Suppressor macrophage treated with lipopolysaccharide for 4 hours (primary cell): ENCODE measurements at places on chromosomes 16 and 17.

GRCh38 chr17:64001091-64001579 lies 3.0 kb downstream of the PRR29 start:
- DNase-seq, result no peak

GRCh38 chr17:82836823-82837357 lies 2.9 kb downstream of the ZNF750 start:
- peak; percentile 73 for DNase-seq

DNA sequence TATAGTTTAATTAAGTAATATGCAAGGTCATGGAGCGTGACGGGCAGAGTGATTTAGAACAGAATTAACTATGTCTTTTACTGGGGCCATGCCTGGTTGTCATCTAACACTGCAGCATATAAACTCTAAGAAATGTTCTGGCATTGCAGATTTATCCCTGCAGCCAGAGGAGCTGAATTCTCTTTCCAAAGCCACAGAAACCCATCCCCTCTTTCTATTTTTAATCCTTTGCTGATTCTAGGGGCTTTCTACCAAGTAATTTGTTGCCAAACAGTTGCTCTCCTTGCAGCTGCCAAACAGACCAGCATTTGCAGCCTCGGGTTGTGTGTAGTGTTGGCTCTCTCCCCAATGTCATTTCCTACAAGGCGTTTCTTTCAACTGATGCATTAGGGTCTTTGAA lies 243.2 kb upstream of the MON1B start:
- no peak for DNase-seq

- no peak for DNase-seq
These were observed 169.7 kb downstream of the CDH11 start for GRCh38 chr16:64952177-64952576.

GRCh38 chr17:31859487-31860008 lies 504 bp upstream of the COPRS start:
- no peak for DNase-seq

DNA sequence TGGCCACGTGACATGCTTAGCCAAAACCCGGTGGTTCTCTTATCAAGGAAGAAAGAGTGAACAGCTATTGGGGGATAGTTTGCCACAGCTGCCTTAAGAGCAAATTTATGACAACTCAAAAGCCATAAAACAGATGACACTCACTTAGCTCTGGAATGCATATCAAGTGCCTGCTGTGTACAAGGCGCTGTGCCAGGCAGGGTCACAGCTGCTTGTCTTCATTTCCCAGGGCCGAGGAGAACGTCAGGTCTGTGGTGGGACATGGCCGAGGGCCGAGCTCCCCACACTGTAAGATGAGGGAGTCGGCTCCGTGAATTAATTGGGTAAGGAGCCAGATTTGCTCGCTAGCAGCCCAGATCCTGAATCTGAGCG lies 14.0 kb downstream of the EEF2K start:
- no peak for DNase-seq

DNA sequence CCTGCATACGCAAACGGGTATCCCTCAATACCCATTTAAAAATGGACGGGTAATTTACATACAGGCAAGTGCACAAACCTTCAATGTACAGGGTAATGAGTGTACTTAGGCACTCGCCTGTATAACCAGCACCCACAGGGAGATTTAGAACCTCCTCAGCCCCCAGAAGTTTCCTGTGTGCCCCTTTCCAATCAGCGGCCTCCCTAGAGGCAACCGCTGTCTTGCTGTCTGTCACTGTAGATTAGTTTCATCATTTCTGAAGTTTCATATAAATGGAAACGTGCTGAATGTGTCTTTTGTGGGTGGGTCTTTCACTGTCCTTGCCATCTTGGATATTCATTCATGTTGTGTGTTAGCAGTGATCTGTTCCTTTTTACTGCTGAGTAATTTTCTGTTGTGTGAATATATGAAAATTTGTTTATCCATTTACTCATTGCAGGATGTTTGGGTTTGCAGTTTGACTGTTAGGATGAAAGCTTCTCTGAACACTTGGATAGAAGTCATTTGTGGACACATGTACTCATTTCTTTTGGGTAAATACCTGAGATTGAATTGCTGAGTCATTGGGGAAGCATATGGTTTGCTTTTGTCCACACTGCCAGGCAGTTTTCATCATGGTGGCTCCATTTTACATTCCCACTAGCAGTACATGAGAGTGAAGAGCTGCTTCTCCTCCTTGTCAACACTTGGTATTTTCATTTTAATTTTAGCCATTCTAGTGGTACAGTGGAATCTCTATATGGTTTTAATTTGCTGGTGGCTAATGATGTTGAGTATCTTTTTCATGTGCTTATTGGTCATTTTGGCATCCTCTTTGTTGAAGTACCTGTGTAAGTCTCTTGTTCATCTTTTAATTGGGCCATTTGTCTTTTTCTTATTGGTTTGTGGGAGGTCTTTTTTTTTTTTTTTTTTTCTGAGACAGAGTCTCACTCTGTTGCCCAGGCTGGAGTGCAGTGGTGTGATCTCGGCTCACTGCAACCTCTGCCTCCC lies 2.1 kb upstream of the ADCY7 start:
- DNase-seq, result no peak

DNA sequence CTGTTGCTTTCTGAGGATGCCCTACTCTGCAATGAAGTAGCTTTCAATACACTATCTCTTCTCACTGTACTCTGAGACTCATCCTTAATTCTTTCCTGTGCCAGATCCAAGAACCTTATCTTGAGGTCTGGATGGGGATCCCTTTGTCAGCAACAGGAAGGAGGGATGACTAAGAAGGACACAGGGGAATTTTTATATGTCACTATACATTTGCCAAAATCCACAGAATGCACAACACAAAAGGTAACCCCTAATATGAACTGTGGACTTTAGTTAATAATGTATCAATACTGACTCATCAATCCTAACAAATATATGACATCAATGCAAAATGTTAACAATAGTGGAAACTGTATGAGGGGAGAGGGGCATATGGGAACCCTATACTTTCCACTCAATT lies 4.7 kb upstream of the RBBP6 start:
- no peak for DNase-seq

GRCh38 chr16:58843675-58844074 lies 109.6 kb upstream of the GOT2 start:
- DNase-seq, result peak; percentile 50

- peak; percentile 63 for DNase-seq
These were observed 135.7 kb downstream of the PRKCA start for GRCh38 chr17:66438101-66438500.

GRCh38 chr16:12145918-12146317 lies 169.4 kb downstream of the SNX29 start:
- DNase-seq, result no peak

GRCh38 chr17:41258406-41258805 lies 3.2 kb downstream of the KRTAP9-9 start:
- DNase-seq, result no peak

DNA sequence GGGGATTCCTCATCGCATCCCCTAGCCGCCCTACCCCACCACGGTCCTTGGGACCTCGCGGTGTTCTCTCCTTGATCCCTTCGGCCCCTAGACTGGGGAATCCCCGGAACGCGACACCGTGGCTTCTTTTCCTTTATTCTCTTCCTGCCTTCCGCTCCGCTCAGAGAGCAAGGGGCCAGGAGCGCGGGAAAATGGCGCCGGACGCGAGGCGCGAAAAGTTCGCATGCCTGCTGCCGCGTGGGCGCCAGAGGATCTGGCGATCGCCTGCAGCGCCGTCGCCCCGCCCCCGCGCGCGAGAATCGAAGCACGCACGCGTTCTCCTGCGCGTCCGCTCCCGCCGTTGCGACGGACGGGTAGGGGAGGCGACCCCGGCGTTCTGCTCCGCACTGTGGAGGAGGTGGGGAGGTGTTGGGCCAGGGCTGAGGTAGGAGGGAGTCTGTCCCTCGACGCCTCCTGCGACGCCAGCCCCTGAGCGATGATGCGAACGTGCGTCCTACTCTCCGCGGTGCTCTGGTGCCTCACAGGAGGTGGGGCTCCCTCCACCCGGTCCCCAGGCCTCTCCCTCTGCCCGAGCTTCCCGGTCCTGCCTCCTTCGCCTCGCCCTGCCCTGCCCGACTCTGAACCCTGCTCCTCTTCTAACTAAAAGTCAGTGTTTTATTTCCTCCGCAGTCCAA lies at the start of gene ZPBP2:
ZPBP2 (plus strand) TSS at position 323 of the 674 bp plus-strand sequence; CDS start at position 476, 153 bp downstream.
- DNase-seq, result no peak

GRCh38 chr16:88347656-88348376 lies 34.9 kb upstream of the ZNF469 start:
- no peak for DNase-seq

- DNase-seq, result no peak
These were observed 27.3 kb downstream of the ACSF3 start for GRCh38 chr16:89120921-89121351.

GRCh38 chr17:51029568-51030463 lies 90.9 kb downstream of the SPAG9 start:
- peak; percentile 73 for DNase-seq

DNA sequence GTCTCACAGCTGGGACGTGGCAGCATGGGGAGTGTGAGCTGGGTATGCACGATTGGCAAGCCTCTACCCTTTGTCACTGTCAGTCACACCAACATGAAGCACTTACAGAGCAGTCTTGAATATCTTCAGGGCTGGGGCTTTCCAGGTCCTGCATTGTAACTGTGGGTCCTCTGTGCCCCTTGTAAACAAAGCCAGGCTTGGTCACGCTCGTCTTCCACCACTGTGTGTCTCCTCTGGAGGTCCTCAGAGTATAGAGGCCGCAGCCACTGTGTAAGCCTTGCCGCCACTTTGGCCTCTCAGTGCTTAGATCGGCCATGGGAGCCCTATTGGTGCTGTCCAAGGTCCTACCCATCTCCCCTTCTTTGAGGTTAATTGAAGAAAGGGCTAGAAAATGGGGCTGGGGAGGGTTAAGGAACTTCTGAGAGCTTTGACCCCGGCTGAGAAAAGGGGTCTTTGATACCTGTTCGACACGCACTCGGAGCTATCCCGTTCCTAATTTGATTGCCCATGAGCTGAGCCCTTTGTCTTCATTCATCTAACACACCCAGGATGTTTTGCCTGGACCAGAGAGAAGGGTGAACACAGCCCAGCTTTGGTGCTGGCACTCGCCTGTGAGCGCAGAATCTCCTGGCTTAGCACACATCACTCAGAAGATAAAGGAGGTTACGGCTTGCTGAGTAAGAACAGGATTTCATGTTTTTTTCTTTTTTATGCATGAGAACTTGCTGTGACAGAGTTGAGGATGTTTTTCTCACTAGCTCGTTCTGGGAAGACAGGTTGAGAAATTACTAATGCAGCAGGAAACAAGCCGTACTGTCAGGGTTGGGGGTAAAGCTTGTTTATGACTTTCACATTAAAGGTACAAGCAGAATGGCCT lies 267.9 kb downstream of the CPPED1 start:
- no peak for DNase-seq

GRCh38 chr16:19406891-19407491 lies 10.7 kb upstream of the TMC5 start:
- DNase-seq, result no peak
